Astrocyte of the cerebellum (primary cell): ENCODE measurements at places on chromosomes 6 and 20.

GRCh38 chr6:40166963-40167362 lies 232.7 kb upstream of the MOCS1 start:
- no peak for DNase-seq

DNA sequence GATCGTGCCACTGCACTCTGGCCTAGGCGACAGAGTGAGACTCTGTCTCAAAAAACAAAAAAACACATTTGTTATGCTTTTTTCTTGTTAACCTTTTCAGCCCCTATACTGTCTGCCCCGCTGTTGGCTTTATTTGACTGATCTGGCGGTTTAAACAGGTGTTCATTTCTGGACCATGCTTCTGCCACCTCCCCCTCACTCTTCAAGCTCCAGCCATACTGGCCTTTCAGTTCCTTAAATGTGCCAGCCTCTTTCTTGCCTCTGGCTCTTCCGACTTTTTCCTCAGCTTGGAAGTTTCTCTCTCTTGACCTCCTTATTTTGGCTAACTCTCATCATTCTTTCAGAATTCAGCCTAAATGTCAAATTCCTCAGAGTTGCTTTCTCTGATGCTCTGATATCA lies 35.2 kb upstream of the TXLNB start:
- no peak for DNase-seq

DNA sequence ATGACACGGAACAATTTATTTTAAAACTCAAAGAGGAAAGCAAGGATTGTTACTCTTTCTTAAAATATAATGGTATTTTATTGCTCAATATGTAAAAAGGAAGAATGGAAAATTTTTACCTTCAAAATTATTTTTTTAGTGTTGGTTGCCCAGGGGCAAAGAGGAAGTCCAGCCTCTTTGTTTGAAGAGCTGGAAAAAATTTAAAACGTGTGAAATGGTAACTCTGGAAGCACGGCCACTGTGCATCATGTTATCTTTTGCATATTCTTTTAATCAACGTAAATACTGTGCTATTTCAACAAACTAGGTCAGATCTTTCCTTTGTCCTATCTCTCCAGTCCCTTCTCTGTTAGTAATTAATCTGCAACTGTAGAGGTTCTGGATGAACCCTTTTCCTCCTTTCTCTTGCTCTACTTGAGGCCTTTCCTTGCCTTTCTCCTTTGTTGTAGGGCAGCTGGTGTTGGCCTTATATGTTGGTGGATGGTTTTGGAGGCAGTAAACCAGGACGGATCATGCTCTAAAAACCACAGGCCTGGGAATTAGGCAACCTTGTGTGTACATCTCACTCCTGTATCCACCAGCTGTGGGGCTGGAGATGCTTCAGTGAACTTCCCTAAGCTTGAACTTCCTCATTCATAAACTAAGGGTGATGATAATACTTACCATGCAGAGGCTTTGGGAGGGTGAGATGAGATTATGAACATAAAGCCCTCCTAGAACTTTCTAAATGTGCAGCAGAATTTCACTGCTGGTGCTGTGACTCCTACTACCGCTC lies 143.3 kb downstream of the PRL start:
- no peak for DNase-seq

GRCh38 chr20:23050076-23050838 lies 785 bp upstream of the THBD start:
- no peak for DNase-seq

- peak; percentile 71 for DNase-seq
Measured at GRCh38 chr20:50186151-50186885, 4.3 kb upstream of the CEBPB start.

DNA sequence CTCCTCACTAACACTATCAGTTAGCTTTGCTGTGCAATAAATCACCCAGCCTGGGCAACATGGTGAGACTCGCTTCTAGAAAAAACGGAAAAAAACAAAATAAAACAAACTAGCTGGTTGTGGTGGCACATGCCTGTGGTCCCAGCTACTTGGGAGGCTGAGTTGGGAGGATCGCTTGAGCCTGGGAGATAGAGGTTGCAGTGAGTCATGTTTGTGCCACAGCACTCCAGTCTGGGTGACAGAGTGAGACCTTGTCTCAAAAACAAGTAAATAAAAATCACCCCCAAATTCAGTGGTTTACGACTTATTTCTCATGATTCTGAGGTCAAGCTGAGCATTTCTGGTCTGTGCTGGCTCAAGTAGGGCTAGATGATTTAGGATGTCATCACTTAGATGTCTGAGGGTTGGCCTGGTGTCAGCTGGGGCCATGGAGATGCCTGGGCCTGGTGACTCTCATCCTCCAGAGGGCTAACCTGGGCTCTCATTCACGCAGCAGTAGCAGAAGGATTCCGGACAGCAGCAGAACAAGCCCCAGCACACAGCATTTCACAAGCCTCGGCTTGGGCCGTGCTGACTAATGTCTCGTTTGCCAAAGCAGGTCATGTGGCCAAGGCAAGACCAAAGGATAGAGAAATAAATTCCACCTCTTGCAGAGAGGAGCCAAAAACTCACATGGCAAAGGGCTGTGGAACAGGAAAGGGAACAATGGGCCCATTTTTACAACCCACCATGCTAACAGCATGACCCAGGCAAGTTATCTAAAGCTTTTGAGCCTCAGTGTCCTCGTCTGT lies 32.5 kb downstream of the MGME1 start:
- DNase-seq = peak; percentile 65

GRCh38 chr6:11542863-11543262 lies 5.3 kb downstream of the TMEM170B start:
- DNase-seq = no peak

DNA sequence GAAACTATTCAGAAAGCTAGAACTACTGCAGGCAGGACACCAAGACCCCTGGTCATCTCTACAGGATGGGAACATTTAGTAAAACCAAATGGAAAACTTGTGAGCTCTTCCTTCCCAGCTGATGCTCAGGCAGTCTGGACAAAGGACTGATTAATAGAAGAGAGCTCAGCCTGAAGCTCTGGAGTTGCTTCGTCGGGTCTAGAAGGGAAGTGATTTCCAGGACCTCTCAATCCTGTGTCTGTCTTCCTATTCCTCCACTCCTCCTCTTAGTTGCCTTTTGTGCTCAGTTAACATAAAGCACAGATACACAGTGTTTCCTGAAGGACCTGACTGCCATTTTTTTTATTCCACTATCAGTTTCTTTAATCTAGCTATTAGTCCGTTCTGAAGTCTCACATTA lies 54.2 kb downstream of the SLC35F1 start:
- no peak for DNase-seq

GRCh38 chr20:8972963-8973705 lies 95.8 kb upstream of the PLCB4 start:
- no peak for DNase-seq

DNA sequence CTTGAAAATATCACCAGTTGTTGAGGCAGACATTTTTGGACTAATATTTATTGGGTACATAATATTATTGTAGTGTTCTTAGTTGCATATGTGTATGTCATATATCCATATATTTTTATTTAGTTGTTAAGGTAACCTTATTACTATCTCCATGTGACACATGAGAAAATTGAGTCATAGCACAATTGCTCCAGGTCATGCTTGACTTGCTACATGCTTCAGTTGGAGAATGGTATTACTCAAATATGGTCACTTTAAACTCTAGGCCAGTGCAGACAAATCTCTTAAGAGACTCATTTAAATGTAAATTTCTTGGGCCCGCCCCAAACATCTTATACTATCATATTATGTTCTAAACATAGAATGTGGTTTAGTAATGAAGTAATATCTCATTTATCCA lies 246.1 kb downstream of the RIMS1 start:
- no peak for DNase-seq

DNA sequence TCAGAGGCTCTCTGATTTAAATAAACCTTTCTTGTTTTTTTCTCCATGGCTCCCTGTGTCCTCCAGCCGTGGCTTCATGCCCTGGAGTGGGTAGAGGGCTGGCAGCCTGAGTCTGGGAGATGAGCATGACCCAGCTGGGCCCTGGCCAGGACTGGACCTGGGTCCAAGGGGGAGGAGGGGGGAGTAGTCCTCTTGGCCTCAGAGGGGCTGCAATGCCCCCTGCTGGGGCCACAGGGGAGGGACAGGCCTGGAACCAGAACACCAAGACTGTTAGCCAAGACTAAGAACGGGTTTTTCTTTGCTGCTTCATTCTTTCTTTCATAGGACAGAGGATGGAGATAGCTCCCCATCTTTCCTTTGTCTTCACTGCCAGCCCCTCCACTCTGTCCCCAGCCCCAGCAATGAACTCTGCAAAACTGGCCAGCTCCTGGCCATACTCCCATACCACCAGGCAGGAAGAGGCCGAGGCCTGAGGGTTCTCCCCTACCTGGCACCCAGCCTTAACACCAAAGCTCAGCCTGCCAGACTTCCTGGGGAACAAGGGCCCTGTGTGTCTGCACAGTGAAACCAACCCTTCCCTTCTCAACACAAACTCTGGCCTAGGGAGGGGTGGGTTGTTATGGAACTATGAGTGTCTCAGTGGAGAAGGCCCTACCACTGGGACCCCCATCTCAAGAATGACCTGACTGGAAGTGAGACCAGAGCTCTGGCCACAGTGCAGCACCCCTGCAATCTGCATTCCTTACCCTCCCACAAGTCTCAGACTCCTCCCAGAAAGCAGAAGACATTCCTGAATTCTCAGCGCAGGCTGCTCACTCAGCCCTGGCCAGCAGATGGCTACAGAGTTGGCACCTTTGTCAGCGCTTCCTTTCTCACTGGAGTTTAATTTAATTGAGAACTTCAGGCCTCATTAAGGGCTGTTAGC lies 11.0 kb downstream of the SLC29A1 start:
- peak; percentile 70 for DNase-seq

DNA sequence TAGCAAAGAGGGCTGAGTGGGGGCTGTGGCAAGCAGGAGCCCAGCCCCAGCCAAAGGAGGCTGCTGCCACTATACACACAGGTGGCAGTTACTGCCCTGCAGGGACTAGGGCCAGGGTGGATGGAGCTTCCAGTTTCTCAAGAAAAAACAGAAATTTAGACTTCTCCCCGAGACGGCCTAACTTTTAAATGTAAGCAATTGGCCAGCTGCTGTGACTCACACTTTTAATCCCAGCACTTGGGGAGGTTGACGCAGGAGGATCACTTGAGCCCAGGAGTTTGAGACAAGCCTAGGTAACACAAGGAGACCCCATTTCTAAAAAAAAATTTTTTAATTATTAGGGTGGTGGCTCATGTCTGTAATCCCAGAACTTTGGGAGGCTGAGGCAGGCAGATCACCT lies 98.2 kb upstream of the NFATC2 start:
- no peak for DNase-seq

DNA sequence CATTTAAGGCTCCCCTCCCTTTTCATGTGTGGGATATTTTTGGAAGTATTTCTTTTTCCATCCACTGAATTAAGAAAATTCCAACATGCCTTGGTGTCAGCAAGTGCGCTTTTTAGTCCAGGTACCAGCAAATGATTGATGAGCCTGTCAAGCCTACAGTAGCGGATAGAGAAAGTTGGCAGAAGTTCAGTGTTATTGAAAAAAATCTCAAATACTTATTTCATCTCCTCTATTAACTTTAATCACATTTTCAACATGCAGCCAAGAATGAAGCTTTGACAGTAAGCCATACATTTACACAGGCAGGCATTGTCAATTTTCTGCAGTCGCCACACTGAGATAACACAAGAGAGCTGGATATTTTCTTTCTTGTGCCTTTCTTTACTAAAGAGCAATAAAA lies 50.4 kb downstream of the BLOC1S5 start:
- DNase-seq = peak; percentile 9

DNA sequence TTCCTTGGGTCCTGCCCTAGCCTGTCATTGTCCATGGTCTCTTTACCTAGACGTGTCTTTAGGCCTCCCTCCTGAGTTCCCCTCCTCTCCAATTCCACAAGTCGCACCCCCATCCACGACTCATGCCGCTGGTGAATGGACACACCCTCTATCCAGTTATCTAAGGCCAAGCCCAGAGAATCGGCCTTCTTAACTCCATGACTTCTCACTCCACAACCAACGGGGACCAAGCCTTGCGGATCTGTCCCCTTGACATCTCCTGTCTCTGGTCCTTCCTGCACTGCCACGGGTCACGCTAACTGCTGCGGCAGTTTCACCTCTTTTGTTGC lies 7.0 kb upstream of the RREB1 start:
- DNase-seq = no peak

GRCh38 chr20:4787069-4787468 lies 65.4 kb downstream of the PRND start:
- no peak for DNase-seq

DNA sequence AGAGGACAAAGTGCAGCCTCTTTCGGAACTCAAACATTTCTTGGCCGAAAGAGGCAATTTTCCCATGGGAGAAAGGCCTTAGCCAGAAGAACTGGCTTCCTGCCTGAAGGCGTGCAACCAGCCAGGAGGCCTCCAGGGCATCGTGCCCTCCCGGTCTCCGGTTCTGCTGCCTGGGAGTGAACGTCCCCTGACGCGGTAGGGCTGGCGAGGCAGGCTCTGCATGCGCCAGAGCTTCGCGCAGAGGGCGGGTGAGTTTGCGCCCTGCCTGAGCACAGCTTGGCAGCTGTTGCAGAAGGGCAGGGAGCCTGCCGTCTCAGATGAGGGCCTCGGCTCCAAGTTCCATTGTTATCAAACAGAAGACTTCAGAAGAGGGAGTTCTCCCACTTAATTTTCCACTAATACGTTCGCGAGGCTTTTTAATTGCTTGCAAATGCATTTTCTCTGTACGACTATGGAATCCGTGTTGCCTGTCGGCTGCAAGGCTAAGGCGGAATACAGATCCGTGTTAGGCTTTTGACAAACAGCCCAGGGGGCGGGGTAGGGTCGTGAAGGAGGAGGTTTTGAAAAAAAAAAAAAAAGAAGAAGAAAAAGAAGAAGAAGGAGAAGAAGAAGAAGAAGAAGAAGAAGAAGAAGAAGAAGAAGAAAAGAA lies 5.5 kb upstream of the TFAP2D start:
- DNase-seq = no peak

GRCh38 chr20:23160536-23161243 lies 74.6 kb upstream of the CD93 start:
- no peak for DNase-seq

- DNase-seq = peak; percentile 15
Measured at GRCh38 chr6:151958332-151958731, 150.8 kb downstream of the ESR1 start.

GRCh38 chr6:144177726-144178125 lies 27.4 kb downstream of the STX11 start:
- no peak for DNase-seq

- no peak for DNase-seq
Measured at GRCh38 chr6:146593986-146594385, 4.8 kb upstream of the ADGB start.

GRCh38 chr6:19443411-19443810 lies 393.8 kb upstream of the ID4 start:
- no peak for DNase-seq

GRCh38 chr6:79081663-79082062 lies 3.6 kb upstream of the PHIP start:
- no peak for DNase-seq
